ENCODE measurements at places on chromosomes 1 and 21.

DNA sequence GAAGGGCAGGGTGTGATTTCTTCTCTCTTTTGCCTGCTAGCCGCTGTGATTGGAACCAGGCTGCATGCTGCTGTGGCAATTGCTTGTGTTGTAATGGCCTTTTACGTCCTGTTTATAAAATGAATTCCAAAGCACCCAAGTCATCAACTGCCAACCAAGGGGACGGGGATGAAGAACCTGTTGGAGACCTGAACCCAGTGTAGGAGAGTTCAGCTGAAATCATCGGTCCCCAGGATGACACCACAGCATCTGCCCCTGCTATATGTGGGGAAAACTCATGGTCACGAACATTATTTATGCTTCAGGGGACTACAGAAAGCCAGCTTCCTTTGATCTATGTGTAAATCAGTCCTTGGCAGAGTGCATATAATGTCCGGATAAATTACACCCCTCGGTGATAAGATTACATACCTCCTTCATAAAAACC lies 3.8 kb downstream of the TMEM167B start:
- DNase-seq = no peak

DNA sequence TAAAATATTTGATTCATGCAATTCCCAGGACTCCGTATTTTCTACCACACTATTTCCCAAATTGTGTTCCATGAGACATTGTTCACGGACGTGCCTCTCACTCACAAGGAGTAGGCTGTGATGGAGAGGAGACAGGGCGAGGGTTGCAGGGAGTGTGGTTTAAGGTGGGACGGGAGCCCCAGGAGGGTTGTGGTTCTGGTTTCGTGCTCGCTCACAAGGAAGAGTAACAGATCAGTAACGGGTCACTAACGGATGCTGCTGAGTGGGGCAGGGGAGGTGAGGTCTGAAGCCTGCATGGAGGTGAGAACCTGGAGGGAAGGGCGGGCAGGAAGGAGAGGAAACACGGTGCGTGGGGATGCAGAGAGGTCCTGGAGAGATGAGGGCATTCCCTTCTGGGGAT lies 28.8 kb downstream of the TFF3 start:
- no peak for DNase-seq

GRCh38 chr1:244210884-244211558 lies 159.9 kb downstream of the ZBTB18 start:
- DNase-seq = no peak

DNA sequence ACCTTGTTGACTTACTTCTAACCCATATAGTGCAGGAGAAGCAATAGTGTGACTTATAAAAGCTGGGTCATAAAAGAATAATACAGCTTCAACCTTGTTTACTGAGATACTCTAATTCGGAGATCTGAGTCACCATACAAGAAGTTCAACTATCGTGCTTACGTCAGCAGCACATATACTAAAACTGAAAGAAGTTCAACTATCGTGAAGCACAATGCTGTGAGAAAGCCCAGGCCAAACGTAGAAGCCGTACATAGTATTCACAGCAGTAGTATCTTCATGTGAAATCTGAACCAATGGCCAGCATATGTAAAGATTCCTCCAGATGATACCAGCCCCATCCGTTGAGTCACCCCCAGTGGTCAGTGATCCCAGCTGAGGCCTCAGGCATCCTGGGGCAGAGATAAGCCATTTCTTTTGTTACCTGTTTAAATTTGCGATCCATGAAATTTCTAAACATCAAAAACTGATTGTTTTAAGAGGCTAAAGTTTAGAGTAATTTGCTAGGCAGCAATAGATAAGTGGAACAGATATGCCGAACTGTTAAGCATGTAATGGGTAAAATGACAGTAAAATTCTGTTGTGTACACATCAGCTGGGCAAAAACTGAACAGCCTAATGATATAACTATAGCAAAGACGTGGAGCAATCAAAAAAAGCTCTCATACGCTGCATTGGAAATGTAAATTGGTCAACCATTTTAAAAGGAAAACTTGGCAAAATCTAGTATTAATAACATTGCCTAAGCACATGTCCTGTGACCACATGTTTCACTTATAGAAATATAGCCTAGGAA lies 53.9 kb upstream of the SAMD13 start:
- no peak for DNase-seq

Measured in stimulated activated CD4-positive, alpha-beta T cell treated with anti-CD3 and anti-CD28 coated beads, Interleukin-2, amount 100 ng/mL, for 48 hours (primary cell).